ENCODE measurements at places on chromosomes 2 and 18. TPM values are rescaled to one million over a fixed set of nuclear protein-coding genes. Genes with fewer than 3 reads are reported as not detected.

The INO80B gene
- 14.2 TPM for total RNA-seq

The PLCL1 gene
- 0.60 TPM for total RNA-seq

The TXNDC9 gene
- total RNA-seq: 35.3 TPM

The ABCG5 gene
- total RNA-seq: not detected

The ANKRD62 gene
- total RNA-seq: not detected

The TEKT4 gene
- not detected for total RNA-seq

Data from bronchial smooth muscle cell (primary cell).